Renal cortical epithelial cell (primary cell): ENCODE measurements at places on chromosomes 11 and 22. TPM values are rescaled to one million over a fixed set of nuclear protein-coding genes. Genes with fewer than 3 reads are reported as not detected.

FOLH1 gene
- 0.55 TPM in 1 of 2 replicates, not detected in the other for total RNA-seq

CSNK2A3 gene
- total RNA-seq, result 2.4 and 3.1 TPM in 2 replicates

FGF4 gene
- not detected in 2 replicates for total RNA-seq

CARD18 gene
- not detected in 2 replicates for total RNA-seq

SCO2 gene
- total RNA-seq, result 2.0 and 7.3 TPM in 2 replicates

GPR83 gene
- total RNA-seq, result under 0.01 TPM in 1 of 2 replicates, not detected in the other

RAG2 gene
- total RNA-seq, result not detected in 2 replicates

PVALB gene
- not detected in 2 replicates for total RNA-seq

TLCD5 gene
- 3.8 and 19.0 TPM in 2 replicates for total RNA-seq

ZBED4 gene
- 12.2 and 23.7 TPM in 2 replicates for total RNA-seq

LRRC56 gene
- 0.17 and 2.0 TPM in 2 replicates for total RNA-seq

CARNS1 gene
- total RNA-seq, result 0.20 TPM in 1 of 2 replicates, not detected in the other

LRRC4C gene
- 0.69 and 0.89 TPM in 2 replicates for total RNA-seq

NXPE2 gene
- total RNA-seq, result 0.05 and 0.17 TPM in 2 replicates

DEAF1 gene
- total RNA-seq, result 27.6 and 62.7 TPM in 2 replicates

GAS2 gene
- 1.0 and 4.4 TPM in 2 replicates for total RNA-seq

ILK gene
- total RNA-seq, result 133 and 183 TPM in 2 replicates

NDUFC2 gene
- total RNA-seq, result 80.9 and 101 TPM in 2 replicates

RASL10A gene
- 0.15 TPM in 1 of 2 replicates, not detected in the other for total RNA-seq

MAFF gene
- 18.1 and 34.2 TPM in 2 replicates for total RNA-seq

TMEM135 gene
- total RNA-seq, result 21.0 and 22.1 TPM in 2 replicates

BMAL1 gene
- total RNA-seq, result 17.2 and 20.7 TPM in 2 replicates

DDB1 gene
- total RNA-seq, result 281 and 392 TPM in 2 replicates

PIH1D2 gene
- 3.0 and 7.4 TPM in 2 replicates for total RNA-seq

SORL1 gene
- total RNA-seq, result 3.1 and 4.3 TPM in 2 replicates
